HS-27A (cell line): ENCODE measurements at places on chromosomes 6 and 20.

DNA sequence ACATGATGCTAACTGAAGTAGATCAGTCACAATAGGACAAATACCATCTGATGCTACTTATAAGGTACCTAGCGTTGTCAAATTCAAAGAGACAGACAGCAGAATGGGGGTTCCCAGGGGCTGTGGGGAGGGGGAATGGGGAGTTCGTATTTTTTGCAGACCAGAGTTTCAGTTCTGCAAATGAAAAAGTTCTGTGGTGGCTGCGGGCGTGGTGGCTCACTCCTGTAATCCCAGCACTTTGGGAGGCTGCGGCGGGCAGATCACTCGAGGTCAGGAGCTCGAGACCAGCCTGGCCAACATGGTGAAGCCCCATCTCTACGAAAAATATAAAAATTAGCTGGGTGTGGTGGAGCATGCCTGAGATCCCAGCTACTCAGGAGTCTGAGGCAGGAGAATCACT is 68.1 kb downstream of the SLC22A23 start:
- no peak for DNase-seq

GRCh38 chr20:25022680-25023079 is 30.1 kb upstream of the APMAP start:
- no peak for DNase-seq

DNA sequence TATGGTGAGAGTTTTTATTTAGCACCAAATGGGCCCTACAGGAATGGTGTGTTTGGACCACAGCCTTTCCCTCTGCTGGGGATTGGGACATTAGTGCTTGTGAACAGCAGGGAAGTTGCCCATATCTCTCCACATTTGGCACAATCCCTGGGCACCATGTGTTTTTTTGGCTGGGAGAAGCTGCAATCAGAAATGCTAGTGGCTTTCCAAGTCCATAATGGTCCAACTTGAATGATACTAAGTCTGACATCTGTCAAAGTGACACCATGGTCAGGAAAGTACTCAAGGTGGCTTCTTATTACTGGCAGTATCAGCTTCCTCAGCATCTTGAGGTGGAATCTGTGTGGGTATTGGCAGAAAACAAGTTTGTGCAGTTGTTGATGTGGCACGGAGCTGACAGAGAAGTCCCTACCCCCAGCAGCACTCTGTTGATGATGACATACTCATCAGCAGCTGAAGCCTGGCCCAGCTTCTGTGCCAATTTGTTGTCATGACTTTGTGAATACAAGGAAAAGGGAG is 53.0 kb downstream of the SASH1 start:
- no peak for DNase-seq

DNA sequence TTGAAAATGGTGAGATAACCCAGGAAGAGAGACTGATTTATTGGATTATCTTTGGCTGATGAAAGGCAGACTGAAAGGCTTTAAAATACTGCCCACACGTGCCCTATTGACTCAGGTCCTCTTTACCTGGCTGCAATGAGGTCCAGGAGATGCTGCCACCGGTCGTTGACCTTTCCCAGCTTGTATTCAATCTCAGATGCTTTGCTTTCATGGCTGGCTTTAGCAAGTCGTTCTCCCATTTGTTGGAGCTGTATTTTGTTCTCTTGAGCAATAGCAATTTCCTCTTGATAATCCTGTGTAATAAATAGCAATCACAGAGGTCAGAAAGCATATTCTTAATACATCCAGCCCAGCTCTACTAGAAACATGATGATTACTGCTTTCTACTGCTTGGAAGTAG is 368.8 kb downstream of the ESR1 start:
- no peak for DNase-seq

DNA sequence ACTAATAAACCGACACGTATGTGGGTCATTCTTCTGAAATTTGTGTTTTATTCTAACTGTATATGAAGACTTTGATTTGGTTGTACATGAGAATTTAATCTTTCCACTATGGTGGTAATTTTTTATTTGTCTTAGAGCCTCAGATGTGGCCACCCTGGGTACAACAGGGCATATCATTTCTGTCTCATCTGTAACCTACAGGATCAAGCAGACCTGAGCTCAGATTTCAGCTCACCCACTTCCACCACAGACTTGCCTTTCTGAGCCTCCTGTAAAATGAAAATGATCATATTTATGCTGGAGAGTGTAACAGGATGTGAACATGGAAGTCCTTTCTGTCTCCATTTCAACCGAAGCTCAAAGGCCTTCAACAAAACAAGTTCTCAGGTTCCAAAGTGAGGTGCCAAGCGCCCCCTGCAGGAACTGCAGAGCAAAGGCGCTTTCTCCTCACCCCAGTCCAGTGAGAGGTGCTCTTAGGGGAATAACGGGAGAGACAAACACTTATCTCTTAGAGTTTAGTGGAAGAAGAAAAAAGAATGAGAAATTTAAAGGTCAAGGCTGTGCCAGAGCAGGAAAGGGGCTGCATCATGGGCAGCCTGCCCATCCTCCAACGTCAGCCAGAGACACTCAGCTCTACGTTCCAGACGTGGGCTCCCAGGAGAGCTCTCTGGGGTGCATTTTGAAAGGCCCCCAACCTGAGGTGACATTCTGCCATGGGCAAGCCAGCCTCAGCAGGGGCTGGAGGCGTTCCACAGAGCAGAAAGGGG is 23.0 kb upstream of the CD24 start:
- peak; percentile 7 for DNase-seq

GRCh38 chr6:83815631-83816272 is 37.4 kb upstream of the RIPPLY2 start:
- peak; percentile 17 for DNase-seq

- DNase-seq = no peak
These were observed 2.2 kb upstream of the BFSP1 start for GRCh38 chr20:17533396-17533795.

GRCh38 chr20:16982091-16982726 is 234.1 kb downstream of the OTOR start:
- no peak for DNase-seq
